Sigmoid colon (tissue), 7 donors: ENCODE measurements at places on chromosomes 13 and 19. TPM values are rescaled to one million over a fixed set of nuclear protein-coding genes. Genes with fewer than 3 reads are reported as not detected.
A peak's percentile ranks its signal among the peaks of the same experiment; 100 is the strongest.

VSTM1 gene
- not detected for total RNA-seq

DNA sequence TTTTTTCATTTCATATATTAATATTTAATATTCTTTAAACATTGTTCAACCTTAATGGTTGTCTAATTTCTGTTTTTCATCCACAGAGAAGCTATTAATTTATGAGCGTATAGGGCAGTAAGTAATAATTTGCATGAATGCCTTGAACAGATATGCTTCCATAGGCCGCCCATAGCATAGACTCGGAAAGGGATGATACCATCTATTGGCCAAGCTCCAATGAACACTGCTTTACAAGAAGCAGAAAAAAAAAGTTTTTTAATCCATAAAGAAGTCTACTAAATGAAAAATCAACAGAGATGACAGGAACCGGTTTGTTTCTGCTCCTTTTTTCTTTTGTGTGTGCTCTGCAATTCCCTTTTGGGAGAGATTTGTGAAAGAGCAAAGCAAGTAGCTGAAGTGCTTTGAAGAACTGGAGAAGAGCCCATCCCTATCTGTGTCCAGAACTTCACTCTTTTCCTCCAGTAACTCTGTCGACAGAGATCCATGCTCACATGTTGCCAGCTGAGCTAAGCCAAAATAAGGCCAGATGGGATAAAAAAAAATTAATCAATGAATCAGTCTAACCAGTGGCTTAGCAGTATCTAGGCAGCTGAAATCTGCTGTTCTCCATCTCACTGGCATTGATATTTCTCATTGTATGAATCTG, 215.9 kb upstream of the SOX21 start:
- no peak overlapping the region for H3K4me3 ChIP-seq
- no peaks in the 10 kb centered on the region for H3K4me1 ChIP-seq
- no peak for DNase-seq
- H3K27me3 ChIP-seq = no peaks in the 10 kb centered on the region
- H3K36me3 ChIP-seq = no peaks in the 10 kb centered on the region

ARHGEF7 gene
- 66.4 TPM for total RNA-seq

EHD2 gene
- 70.2 TPM for total RNA-seq

VSIG10L gene
- total RNA-seq = 2.1 TPM

KCNJ14 gene
- 0.71 TPM for total RNA-seq

DNA sequence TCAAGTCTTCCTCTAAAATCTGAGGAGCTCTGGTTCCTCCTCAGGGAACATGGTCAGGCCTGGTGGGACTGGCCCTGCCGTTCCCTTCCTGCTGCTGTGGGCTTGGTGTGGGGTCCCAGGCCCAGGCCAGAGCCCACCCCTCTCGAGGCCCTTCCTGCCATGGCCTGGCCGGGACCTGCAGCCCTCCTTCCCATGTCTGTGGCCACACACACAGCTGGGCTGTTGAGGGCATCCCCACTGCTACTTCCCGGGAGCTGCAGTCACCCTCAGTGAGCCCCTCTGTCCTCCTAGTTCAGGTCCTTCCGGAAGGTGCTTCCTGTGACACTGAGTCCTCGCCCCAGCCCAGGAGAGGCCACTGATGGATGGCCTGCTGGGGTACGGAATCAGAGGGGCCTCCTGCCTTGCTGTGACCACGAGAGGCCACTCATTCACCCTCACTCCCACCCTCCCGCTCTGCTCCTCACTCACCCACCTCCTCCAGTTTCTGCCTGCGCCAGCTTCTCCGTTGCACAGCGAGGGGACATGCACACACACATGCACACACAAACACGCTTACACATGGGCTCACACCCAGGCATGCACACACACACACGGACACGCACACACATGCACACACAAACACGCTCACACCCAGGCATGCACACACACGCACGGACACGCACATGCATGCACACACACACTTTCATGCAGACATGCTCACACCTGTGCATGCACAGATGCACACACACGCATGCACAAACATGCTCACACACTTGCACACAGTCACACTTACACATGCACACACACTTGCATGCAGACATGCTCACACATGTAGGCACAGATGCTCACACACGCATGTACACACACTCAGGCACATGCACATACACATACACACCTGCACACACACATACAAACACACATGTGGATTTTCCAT, 7.3 kb upstream of the MCF2L start:
- DNase-seq = peak; percentile 48
- no peaks in the 10 kb centered on the region for H3K36me3 ChIP-seq
- H3K4me3 ChIP-seq = no peak overlapping the region
- peaks cover 15% of the 10 kb centered on the region for H3K27me3 ChIP-seq

DNA sequence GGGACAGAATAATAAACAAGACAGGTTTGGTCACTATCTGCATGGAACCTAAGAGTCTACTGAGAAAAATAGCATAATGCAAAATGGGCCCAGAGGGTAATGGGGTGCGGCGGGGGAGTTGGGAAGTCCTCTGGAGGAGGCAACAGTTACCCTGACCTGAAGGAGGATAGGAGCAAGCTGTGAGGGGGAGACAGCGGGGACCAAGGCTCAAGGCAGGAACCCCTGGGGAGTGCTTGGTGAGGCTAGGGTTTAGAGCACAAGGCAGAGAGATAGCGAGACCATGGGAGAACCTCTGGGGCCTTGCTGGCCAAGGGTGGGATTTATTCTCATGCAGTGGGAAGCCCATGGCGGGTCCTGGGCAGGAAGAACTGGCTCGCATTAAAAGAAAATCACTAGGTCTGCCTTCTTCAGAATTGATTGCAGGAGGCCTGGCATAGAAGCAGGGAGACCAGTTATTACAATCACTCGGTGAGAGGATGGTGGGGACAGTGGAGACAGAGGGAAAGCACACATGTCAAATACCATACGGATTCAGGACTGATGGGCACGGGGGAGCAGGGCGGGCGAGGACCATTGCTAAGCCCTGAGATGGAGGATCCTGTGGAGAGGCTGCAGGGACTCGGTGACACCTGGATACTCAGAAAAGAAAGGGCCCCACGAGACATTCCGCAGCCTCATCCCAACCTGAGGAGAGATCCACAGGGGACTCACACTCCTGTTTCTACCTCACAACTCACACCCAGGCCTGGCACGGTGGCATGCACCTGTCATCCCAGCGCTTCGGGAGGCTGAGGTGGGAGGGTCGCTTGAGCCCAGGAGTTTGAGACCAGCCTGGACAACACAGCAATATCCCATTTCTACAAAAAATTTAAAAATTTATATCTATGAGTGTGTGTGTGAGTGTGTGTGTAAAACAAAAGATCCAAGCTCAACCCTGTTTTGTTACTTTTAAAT, 110.4 kb downstream of the URI1 start:
- H3K36me3 ChIP-seq = no peaks in the 10 kb centered on the region
- no peak overlapping the region for H3K4me3 ChIP-seq
- DNase-seq = no peak
- no peaks in the 10 kb centered on the region for H3K4me1 ChIP-seq
- no peaks in the 10 kb centered on the region for H3K27me3 ChIP-seq
- H3K27ac ChIP-seq = no peak overlapping the region

PNMA8C gene
- total RNA-seq = 0.28 TPM

- no peak for DNase-seq
- H3K27me3 ChIP-seq = no peaks in the 10 kb centered on the region
- H3K27ac ChIP-seq = peak overlapping the region; percentile 21
- no peak overlapping the region for H3K4me3 ChIP-seq
Observed at GRCh38 chr19:2332341-2333026, 4.0 kb downstream of the SPPL2B start.

DNA sequence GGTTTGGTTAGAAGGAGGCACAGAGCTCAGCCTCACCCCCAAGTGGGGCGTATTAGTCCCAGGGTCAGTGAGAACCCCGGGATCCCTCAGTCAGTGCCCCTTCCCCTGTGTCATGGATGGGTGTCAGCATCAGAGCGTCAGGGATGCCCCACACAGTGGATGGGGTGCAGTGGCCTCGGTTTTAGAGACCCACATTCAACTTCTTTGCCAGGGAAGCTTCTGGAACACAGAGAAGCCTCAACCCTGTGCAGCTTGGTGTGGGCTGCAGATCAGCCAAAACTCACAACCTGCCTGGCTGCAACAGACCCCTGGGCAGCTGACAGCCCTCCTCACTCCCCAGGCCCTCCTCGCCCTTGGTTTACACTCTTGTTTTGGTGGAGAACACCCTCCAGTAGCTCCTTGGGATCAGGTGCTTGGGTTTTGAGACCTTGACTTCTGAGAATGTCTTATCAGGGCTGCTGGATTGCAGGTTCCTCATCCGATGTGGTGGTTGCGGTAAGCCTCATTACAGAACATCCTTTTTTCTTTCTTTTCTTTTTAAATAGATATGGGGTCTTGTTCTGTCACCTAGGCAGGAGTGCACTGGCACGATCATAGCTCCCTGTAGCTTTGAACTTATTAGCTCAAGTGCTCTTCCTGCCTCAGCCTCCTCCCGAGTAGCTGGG, 11.0 kb downstream of the ZNF333 start:
- H3K36me3 ChIP-seq = peaks cover 87% of the 10 kb centered on the region
- DNase-seq = no peak
- no peaks in the 10 kb centered on the region for H3K4me1 ChIP-seq
- no peaks in the 10 kb centered on the region for H3K27me3 ChIP-seq

EDNRB gene
- 17.6 TPM for total RNA-seq

GRCh38 chr13:37360556-37360955, 238.0 kb downstream of the POSTN start:
- H3K4me1 ChIP-seq = no peaks in the 10 kb centered on the region
- H3K27ac ChIP-seq = no peak overlapping the region
- no peak for DNase-seq
- H3K4me3 ChIP-seq = no peak overlapping the region
- no peaks in the 10 kb centered on the region for H3K36me3 ChIP-seq

KLHL1 gene
- not detected for total RNA-seq

CLEC17A gene
- not detected for total RNA-seq

GRCh38 chr13:110716247-110716515, 2.7 kb downstream of the ING1 start:
- DNase-seq = peak; percentile 85
- no peaks in the 10 kb centered on the region for H3K27me3 ChIP-seq
- H3K27ac ChIP-seq = peak overlapping the region; percentile 96
- peaks cover 7% of the 10 kb centered on the region for H3K36me3 ChIP-seq
- peak overlapping the region; percentile 90 for H3K4me3 ChIP-seq

DNA sequence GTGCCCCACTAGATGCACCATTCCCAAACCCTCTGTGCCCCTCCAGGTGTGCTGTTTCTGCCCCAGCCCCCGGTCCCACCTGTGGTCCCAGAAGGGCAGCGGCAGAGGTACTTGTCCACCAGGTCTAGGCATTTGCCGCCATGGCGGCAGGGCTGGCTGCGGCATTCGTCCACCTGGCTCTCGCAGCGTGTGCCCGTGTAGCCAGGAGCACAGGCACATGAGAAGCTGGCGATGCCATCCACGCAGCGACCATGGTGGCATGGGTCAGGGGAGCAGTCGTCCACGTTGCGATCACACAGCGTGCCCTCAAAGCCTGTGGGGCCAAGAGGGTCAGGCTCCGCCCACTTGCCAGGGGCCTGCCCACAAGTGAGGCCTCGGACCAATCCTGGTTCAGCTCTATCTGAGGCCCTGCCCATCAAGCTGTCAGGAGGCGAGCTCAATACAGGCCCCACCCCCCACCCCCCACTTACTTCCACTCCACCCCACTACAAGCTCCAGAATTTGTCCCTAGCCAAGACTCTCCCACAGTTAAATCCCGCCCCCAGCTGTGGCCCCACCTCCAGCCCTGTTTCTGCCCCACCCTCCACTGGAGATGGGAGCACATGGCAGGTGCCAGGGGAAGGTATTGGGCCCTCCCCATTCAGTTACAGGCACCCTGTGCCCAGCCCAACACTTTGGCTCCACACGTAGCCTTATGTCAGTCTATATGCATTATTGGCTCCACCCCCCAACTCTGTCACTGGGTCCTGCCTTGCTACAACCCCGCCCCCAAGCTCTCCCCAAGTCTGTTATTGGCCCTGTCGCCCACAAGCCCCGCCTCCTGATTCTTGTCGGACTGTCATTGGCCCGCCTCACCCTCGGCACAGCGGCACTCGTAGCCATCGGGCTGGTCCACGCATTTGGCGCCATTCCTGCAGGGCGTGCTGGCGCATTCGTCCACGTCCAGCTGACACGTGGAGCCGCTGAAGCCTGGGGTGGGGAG, 13.5 kb downstream of the NOTCH3 start:
- H3K27me3 ChIP-seq = peaks cover 6% of the 10 kb centered on the region
- no peak for DNase-seq
- H3K4me3 ChIP-seq = no peak overlapping the region

CLDN10 gene
- not detected for total RNA-seq

GRCh38 chr13:46489586-46490023, 63.4 kb upstream of the LRCH1 start:
- no peak overlapping the region for H3K4me3 ChIP-seq
- peak overlapping the region; percentile 6 for H3K27ac ChIP-seq
- no peaks in the 10 kb centered on the region for H3K27me3 ChIP-seq
- H3K36me3 ChIP-seq = no peaks in the 10 kb centered on the region

- no peak for DNase-seq
- H3K27ac ChIP-seq = no peak overlapping the region
- H3K27me3 ChIP-seq = no peaks in the 10 kb centered on the region
- H3K4me1 ChIP-seq = no peaks in the 10 kb centered on the region
- H3K36me3 ChIP-seq = no peaks in the 10 kb centered on the region
- no peak overlapping the region for H3K4me3 ChIP-seq
Observed at GRCh38 chr19:51824281-51825005, 29.5 kb downstream of the FPR3 start.

- no peaks in the 10 kb centered on the region for H3K36me3 ChIP-seq
- no peaks in the 10 kb centered on the region for H3K27me3 ChIP-seq
- no peak overlapping the region for H3K27ac ChIP-seq
- no peaks in the 10 kb centered on the region for H3K4me1 ChIP-seq
Observed at GRCh38 chr13:50884265-50884664, 25.3 kb upstream of the RNASEH2B start.

GRCh38 chr13:44195245-44195644, 178.4 kb upstream of the SERP2 start:
- no peak for DNase-seq
- H3K36me3 ChIP-seq = no peaks in the 10 kb centered on the region
- H3K27ac ChIP-seq = no peak overlapping the region
- H3K27me3 ChIP-seq = no peaks in the 10 kb centered on the region
- peaks cover 8% of the 10 kb centered on the region for H3K4me1 ChIP-seq

GRCh38 chr19:8639821-8640401, 9.5 kb downstream of the NFILZ start:
- H3K4me3 ChIP-seq = no peak overlapping the region
- no peak for DNase-seq
- no peaks in the 10 kb centered on the region for H3K36me3 ChIP-seq
- no peak overlapping the region for H3K27ac ChIP-seq
- H3K27me3 ChIP-seq = no peaks in the 10 kb centered on the region
- peaks cover 8% of the 10 kb centered on the region for H3K4me1 ChIP-seq
